Fibroblast of skin of left biceps (primary cell): ENCODE measurements at places on chromosomes 13 and 19.

GRCh38 chr19:45264781-45265317, 13.8 kb downstream of the MARK4 start:
- no peak for DNase-seq

DNA sequence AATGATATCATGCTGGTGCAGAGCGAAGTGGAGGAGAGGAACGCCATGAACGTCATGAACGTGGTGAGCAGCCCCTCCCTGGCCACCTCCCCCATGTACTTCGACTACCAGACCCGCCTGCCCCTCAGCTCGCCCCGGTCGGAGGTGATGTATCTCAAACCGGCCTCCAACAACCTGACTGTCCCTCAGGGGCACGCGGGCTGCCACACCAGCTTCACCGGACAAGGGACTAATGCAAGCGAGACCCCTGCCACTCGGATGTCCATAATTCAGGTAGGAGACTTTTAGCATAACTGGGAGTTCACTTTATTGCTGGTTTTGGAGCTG, 3.3 kb downstream of the PCDH17 start:
- no peak for DNase-seq

- DNase-seq = peak; percentile 13
These were observed 6.6 kb upstream of the NPAS1 start for GRCh38 chr19:47013041-47013517.

DNA sequence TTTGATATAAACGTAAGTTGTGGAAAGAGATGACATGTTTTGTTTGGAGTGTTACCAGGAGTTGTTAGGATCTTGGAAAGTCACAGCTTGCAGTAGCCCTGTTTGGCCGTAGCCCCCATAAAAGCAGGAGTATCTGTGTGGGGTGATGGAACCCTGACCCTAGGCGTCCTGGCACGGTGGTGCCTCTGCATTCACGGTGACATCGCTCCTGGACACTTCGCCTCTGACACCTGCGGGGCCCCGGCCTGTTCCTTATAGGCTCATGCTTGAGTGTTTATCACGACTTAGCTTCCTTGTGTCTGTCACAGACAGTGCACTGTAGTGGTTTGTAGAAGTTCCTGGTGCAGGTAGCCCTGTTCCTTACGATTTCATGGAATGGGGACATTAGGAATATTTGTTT, 74.2 kb downstream of the ATP11A start:
- no peak for DNase-seq

DNA sequence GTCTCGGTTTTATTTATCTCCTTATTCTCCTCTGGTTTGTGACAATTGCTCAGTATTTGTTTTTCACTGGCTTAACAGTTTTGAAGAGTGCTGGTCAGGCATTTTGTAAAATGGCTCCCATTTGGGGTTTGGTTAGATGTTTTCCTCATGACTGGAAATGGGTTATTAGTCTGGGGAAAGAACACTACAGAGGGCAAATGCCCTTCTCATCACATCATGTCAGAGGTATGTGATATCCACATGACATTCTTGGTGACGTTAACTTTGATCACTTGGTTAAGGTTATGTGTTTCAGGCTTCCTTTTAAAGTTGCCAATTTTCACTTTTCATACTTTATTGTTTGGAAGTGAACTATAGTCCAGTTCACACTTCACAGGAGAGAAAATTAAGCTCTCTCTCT, 74.8 kb upstream of the KLHL1 start:
- no peak for DNase-seq

DNA sequence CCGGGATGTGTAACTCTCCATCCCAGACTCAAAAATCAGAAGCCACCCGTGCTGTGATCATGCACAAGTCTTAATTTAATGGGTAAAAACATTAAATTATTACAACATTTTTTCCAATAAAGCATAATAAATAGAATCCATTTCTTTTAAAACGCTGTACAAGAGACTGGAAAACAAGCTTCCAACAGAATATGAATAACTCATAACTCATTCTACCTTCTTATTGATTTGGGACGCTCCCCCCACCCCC, 523 bp upstream of the KRI1 start:
- no peak for DNase-seq

DNA sequence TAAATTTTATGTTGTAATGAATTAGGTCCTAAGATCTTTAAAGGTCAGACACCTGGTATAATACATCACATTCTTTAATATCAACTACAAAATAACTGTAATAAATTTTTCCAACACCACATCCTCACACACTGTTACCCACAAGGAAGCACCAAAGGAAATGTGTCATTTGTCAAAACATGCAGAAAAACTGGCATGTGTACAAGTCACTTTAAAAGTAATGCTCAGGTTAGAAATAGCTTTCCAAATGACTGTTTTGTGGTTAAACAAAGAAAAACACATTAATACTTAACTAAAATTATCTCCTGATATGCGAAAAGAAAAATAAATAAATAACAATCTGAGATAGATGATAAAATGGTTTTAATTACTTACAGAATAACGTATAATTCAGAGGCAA, 74.7 kb downstream of the MZT1 start:
- DNase-seq = no peak

DNA sequence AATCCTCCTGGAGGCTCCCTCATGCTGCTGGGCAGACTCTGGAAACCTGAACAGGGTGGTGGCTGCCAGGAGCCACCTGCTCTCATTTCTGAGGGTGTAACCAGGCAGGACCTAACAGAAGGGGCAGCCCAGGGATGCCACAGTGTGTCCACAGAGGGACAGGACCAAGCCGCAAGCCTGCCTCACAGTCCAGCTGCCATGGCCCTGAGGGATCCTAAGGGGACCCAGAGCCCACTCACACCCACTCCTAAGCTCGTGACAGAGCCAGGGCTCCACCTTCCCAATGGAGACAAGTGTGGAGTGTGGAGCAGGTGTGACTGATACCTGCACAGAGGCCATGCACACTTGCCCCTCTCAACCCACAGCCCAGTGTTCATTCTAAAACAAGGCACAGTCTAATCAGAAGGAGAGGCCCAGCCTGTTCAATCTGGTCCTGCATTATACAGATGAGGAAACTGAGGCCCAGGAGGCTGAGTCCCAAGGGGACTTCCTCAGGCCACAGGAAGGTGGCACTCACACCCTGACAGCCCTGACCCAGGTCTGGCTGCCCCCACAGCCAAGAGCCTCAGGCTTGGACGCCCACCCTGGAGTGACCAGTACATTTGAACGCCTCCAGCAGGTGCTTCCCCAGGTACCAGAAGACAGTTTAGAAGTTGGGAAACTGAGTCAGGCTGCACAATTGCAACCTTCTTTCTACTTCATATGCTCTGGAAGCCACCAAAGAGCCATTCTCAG, 220.1 kb downstream of the TUBA3C start:
- DNase-seq = no peak

- DNase-seq = no peak
These were observed 20.1 kb downstream of the ZNF763 start for GRCh38 chr19:11984986-11985385.

- DNase-seq = no peak
These were observed 145.1 kb downstream of the UQCRFS1 start for GRCh38 chr19:29067831-29068230.

GRCh38 chr19:47284324-47284899, 9.7 kb downstream of the INAFM1 start:
- DNase-seq = peak; percentile 37

DNA sequence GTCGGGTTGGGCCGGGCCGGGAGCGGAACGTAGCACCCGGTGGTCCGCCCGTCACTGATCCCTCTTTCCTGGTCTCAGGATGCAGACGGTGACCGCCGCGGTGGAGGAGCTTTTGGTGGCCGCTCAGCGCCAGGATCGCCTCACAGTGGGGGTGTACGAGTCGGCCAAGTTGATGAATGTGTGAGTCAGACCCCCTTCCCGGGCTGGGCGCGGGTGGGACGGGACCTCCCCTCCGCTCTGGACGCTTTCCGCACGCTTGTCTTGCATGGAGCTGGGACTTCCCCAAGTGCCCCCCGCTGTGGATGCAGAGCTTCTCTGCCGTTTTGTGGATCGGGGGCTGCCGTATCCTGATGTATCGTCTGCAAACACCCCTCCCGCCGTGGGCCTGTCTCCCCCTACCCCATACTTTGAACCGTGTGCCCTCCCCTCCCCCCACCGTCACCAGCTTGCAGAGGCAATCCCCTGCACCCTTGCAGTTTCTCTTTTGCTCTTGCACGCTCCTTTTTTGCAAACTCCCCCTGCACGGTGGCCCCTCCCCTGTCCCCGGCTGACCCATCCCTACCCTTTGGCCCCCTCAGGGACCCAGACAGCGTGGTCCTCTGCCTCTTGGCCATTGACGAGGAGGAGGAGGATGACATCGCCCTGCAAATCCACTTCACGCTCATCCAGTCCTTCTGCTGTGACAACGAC, 669 bp downstream of the GADD45B start:
- no peak for DNase-seq

DNA sequence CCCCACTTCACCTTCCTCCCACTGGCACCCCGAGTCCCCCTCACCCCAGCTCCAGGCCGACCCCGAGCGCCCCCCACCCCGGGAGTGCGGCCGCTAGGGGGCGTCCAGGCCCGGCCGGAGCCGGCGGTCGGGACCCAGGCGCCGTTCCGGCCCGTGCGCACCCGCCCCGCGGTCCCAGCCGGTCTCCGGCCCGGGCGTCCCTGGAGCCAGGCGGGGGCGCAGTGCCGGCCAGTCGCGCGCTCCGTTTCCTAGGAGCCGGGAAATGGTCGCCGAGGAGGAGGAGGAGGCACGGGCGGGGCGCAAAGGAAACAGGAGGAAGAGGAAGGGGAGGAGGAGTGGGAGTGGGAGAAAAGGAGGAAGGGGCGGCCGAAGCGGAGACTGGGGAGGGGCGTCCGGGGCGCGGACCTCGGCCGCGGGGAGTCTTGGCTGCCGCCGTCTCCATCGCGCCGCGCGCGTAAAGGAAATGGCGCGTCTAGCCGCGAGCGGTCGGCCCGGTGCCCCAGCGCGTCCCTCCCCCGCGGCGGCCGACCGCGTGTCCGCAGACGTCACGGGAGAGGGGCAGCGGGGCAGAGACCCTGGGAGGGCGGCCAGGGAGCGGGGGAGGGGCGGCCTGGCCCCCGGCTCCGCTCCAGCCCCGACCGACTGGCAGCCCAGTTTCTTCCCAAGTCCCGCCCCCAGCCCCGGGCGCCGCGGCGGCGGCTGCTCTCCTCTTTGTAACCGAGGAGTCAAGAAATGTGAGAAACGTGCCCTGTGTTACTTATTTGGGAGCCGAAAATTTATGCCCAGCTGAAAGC, 1.1 kb upstream of the KCTD15 start:
- peak; percentile 76 for DNase-seq

GRCh38 chr19:54158812-54159351, 639 bp downstream of the LENG1 start:
- no peak for DNase-seq

- no peak for DNase-seq
These were observed at the start of gene GPR12 for GRCh38 chr13:26759907-26760831. TSS of gene GPR12 (minus strand) at chr13:26760786. CDS start at chr13:26759827, 959 bp downstream.

DNA sequence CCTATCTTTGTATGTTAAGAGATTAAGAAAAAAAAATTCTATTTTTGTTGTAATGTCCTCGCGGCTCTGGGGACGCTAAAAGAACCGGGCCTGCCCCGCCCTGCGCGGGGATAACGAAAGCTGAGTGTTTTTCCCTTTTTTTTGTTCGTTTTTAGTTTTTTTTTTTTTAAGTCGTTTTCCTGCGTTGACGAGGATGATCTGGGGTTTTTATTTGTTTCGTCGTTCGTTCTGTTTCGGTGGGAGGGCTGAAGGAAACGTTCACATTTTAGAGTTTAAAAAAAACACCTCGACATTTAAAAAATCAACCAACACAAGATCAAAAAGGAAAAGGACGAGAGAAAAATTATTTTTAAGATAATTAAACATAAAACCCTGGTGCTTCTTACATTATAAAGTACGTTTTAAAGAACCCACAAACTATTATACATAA, 5.6 kb downstream of the LYL1 start:
- no peak for DNase-seq

DNA sequence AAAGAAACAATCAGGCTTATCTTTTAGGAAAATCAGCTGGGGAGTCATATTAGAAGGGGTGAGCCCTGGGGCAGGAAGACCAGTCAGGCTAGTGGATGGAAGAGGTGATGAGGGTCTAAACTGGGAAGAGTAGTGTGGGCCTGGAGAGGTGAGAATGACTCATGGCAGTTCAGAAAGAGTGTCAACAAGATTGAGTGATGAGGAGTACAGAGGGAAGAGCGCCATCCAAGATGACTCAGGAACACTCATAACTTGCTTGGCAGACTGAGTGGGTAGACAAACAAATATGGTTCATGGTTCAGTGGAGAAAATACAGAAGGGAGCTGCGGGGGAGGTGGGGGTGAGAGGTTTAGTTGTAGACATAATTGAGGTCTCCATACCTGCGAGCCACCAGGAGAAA, 17.3 kb upstream of the CLDN10 start:
- DNase-seq = peak; percentile 12

GRCh38 chr13:107088061-107088460, 520.1 kb upstream of the ARGLU1 start:
- no peak for DNase-seq

DNA sequence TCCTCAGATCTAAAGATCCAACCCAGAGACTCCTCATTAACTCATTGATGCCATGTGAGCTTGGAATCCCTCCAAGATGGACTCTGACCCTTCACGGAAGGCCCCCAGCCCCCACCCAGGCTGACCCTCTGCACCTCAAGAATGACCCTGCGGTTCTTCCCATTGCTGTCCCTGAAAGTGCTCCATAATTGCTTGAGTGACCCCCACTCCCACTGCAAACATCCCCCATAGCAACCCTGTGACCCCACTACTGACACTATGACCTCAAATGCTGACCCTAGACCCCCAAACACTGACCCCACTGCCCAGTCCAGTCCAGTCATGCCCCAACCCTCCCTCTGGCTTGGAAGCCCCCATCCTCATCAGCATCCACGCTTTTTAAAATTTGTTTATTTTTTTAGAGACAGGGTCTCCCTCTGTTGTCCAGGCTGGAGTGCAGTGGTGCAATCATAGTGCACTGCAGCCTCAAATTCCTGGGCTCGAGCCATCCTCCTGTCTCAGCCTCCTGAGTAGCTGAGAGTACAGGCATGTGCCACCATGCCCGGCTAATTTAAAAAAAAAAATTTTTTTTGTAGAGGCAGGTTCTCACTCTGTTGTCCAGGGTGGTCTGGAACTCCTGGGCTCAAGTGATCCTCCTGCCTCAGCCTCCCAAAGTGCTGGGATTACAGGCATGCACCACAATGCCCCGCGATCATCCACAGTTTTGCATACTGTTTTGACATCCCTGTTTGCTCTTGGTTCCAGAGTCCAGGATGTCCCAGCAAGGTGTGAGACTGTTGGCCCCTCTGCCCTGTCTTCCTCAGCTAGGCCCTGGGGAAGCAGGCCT, 855 bp downstream of the LYL1 start:
- DNase-seq = no peak

DNA sequence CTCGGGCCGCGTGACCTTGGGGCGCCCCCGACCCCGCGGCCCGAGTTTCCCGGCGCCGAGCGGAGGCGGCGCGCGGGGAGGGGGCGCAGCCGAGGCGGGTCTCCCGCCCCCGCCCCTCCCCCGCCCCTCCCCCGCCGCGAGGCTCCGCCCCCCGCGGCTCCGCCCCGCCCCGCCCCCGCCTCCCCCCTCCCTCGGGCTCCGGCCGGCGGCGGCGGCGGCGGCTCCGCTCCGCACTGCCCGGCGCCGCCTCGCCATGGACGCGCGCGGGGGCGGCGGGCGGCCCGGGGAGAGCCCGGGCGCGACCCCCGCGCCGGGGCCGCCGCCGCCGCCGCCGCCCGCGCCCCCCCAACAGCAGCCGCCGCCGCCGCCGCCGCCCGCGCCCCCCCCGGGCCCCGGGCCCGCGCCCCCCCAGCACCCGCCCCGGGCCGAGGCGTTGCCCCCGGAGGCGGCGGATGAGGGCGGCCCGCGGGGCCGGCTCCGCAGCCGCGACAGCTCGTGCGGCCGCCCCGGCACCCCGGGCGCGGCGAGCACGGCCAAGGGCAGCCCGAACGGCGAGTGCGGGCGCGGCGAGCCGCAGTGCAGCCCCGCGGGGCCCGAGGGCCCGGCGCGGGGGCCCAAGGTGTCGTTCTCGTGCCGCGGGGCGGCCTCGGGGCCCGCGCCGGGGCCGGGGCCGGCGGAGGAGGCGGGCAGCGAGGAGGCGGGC, at the start of gene HCN2:
Gene HCN2 (plus strand): TSS at position 189 of the 703 bp plus-strand sequence. CDS start 65 bp downstream, at position 254.
- no peak for DNase-seq
